ENCODE measurements at places on chromosomes 1 and 21.

DNA sequence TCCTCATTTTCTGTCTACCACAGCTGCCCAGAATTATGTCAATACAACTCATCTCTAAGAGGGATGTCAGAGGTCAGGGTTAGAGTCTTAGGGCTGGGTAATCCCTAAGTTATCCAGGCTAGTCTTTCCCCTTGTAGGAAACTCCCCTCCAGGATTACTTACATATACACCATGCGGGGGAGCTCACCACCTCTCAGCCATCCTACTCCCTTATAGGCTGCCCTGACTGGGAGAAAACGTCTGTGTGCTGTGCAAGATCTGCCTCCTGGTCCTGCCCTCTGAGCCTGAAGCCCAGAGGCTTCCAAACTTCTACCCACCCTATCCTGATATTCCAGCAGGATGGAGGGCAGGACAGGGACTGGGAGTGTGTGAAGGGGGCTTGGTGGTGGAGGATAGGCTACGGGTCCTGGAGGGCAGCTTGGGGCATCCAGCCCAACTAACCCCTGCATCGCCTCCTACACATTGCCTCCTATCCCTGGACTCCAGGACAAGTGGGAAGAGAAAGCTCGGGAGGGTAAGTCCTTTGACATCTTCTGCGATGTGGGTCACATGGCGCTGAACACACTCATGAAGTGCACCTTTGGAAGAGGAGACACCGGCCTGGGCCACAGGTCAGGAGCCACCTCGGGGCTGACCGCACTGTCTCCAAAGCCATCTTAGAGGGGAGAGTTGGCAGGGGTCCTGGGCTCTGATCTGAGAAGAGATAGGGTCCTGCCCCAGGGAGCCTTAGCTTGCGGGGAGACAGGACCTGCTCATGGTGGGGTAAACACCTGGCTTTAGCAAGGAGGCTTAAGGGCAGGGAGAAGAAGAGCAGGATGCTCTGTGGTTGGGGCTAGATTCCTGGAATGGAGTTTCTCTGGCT lies 14.4 kb downstream of the CYP4B1 start:
- DNase-seq = no peak

DNA sequence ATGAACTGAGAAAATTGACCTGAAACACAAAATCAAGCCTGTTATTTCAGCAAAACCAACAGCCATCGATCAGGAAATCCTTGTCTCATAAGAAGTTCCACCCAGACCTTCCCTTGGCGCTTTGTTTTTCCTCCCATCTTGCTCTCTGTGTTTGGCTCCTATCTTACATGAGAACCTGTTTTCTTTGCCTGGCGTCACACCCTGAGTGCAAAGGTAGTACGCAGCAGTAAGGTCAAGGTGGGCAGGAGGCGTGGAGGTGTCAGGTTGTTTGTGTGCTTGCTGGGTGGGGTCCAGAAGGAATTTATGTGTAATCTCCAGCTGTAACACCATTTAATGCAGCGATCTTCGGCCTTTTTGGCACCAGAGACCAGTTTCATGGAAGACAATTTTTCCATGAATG lies 50.5 kb downstream of the C1orf21 start:
- DNase-seq = no peak

DNA sequence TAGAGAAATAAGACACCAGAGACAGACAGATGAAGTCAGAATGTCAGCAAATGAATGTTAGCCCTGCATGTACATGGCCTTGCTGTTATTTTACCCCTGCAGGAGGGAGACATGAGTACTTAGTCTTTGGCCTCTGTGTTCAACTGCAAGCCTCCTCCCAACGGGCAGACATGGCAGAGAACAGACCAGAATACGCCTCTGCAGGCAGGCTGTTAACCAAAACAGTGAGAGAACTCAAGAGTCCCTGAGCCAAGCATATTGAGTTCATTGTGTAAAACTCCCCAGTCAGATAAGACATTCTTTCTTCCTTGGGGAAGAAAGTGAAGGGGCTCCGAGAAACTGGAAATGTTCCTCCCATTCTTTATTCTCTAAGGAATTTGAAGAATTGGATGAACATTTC lies 150.9 kb downstream of the PHTF1 start:
- no peak for DNase-seq

DNA sequence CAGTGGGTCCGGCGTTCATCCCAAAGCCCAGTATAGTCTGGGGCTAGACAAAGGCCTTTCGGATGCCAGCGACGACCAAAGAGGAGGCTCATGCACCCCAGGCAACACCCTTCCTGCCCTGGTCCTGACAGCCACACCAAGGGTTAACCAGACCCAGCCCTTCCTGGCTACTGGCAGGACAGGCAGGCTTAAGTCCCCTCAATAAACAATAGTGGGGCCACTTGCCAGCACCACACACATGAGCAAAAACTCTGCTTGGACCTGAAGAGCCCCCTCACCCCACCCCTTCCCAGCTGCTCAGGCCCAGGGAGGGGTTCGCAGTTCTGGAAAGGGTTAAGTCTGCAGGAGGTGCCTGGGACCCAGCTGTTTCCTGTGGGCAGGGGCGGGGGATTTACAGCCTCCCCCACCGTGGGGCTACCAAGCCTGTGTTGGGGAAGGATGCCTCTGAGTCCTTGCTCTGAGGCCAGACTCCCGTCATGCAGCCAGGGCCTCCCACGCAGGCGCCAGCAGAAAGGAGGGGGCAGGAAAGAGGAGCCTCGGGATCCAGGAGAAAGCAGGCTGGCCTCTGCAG lies 18.2 kb downstream of the PHLDA3 start:
- no peak for DNase-seq

- DNase-seq = no peak
Measured at GRCh38 chr1:4452701-4453100, 201.7 kb upstream of the AJAP1 start.

DNA sequence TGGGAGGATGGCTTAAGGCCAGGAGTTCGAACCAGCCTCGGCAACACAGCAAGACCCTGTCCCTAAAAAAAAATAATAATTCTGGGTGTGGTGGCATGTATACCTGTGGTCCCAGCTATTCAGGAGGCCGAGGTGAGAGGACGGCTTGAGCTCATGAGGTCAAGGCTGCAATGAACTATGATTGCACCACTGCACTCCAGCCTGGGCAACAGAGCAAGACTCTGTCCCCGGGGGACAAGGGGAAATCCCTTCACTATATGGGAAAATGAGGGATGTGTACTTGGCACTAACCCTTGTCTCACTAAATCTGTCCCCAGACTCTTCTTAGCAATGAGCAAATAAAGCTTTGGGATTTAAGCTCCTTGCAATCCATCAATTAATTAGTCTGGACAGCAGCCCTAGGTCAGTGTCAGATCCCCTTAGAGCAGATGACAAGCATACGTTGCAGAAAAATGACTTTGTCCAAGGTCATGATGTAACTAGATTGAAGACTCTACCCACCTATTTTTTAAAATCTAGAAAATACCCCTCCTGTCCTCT lies 9.4 kb downstream of the KDM5B start:
- DNase-seq = no peak

GRCh38 chr1:160367934-160368923 lies 1.4 kb downstream of the NHLH1 start:
- no peak for DNase-seq

Measured in stimulated activated CD4-positive, alpha-beta T cell treated with anti-CD3 and anti-CD28 coated beads, Interleukin-2, amount 100 ng/mL, for 4 hours (primary cell).